Aorta (tissue), 5 donors: ENCODE measurements at places on chromosomes 13 and 19. TPM values are rescaled to one million over a fixed set of nuclear protein-coding genes. Genes with fewer than 3 reads are reported as not detected.

DNA sequence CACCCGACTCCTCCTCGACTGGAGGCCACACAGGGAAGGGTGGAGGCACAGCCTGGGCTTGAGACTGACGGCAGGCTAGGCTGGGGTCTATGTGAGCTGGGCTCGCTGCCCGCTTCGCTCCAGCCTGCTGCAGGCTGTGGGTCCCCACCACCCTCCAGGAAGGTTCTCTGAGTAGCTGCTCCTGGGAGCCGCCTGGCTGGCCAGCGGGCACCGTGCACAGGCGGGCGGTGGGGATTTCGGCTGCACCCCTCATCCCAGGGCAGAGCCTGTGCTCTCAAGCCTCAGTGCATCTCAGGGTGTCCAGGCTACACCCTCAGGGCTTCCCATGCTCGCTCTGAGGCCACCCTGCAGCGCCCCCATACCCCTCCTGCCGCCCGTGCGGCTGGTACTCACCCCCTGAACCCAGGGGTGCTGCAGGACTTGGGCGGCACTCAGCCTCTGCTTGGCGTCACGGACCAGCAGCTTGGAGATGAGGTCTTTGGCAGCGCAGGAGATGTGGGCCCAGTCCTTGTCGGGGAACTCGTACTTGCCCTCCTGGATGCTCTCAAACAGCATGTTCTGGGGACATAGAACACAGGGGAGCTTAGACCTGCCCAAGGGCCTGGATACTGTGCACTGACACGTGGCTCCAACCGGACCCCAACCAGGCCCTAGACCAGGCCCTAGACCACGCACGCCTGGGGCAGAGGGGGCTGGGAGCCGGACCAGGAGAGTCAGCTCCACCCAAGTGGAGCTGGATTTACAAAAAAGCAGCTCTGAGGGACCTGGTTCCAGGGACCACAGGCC is 10.2 kb downstream of the MKNK2 start:
- DNase-seq = peak; percentile 50

- DNase-seq = no peak
Observed at GRCh38 chr13:81577601-81578195, 1236.8 kb upstream of the SPRY2 start.

- DNase-seq = no peak
Observed at GRCh38 chr19:35375505-35376307, 4.8 kb downstream of the GPR42 start.

DNA sequence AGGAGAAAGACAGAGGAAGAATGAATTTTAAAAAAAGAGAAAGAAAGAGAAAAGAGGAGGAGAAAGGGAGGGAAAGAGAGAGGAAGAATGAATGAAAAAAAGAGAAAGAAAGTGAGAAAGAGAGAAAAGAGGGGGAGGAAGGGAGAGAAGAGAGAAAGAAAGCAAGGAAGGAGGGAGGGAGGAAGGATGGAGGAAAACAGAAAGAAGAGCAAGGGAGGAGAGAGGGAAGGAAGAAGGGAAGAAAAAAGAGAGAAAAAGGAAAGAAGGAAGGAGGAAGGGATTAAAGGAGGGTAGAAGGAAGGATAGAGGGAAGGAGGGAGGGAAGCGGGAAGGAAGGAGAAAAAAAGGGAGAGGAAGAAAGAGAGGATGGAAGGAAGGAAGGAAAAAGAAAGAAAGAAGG is 122.3 kb upstream of the ZNF507 start:
- DNase-seq = no peak

- no peak for DNase-seq
Observed at GRCh38 chr13:97535614-97536013, 101.6 kb downstream of the RAP2A start.

GRCh38 chr19:32396046-32396652 is 9.4 kb upstream of the DPY19L3 start:
- DNase-seq = no peak

- DNase-seq = no peak
Observed at GRCh38 chr13:89324582-89324981, 1653.4 kb downstream of the SLITRK5 start.

- DNase-seq = no peak
Observed at GRCh38 chr13:78742659-78743058, 83.7 kb upstream of the OBI1 start.

- DNase-seq = no peak
Observed at GRCh38 chr19:9673912-9674662, 813 bp downstream of the ZNF562 start.

- no peak for DNase-seq
Observed at GRCh38 chr13:43783820-43784219, 3.0 kb downstream of the ENOX1 start.

DNA sequence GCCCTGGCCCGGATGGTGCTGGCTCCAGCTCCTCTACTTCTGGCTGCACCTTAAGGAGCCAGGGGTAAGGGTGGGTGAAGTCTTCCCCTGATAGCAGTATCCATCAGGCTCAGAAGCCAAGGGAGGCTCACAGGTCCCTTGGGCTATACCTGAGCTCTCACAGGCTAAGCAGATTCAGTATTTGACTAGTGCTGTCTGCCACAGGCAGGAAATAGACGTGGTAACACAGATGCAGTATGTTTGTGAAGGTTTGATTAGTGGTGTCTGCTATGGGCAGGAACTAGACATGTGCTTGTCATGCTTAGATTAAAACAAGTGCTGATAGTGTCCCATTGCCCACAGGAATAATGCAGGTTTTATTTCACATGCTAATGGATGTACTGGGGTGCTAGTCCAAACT is 4.0 kb downstream of the SYT5 start:
- no peak for DNase-seq

GRCh38 chr19:7676854-7677253 is at the start of gene MCEMP1:
TSS of gene MCEMP1 (plus strand) at chr19:7677090. CDS start at chr19:7677121, 31 bp downstream.
- no peak for DNase-seq

NKPD1 gene
- not detected for total RNA-seq

CAMSAP3 gene
- total RNA-seq = not detected

LHB gene
- not detected for total RNA-seq

ZNF221 gene
- 5.9 TPM for total RNA-seq

PNMA8B gene
- total RNA-seq = 1.5 TPM

A1BG gene
- 11.3 TPM for total RNA-seq

KIR2DL1 gene
- not detected for total RNA-seq

OR7C1 gene
- total RNA-seq = not detected

ZNF415 gene
- 8.8 TPM for total RNA-seq

ZNF582 gene
- total RNA-seq = 4.0 TPM

NUFIP1 gene
- 4.4 TPM for total RNA-seq

SOX1 gene
- not detected for total RNA-seq

SPRED3 gene
- total RNA-seq = 19.6 TPM
